Esophagus muscularis mucosa (tissue), 4 donors: ENCODE measurements at places on chromosomes 1 and 21. TPM values are rescaled to one million over a fixed set of nuclear protein-coding genes. Genes with fewer than 3 reads are reported as not detected.
A peak's percentile ranks its signal among the peaks of the same experiment; 100 is the strongest.

GRCh38 chr1:152185544-152186391, 26.7 kb upstream of the RPTN start:
- DNase-seq: no peak
- H3K4me3 ChIP-seq: no peak overlapping the region
- no peaks in the 10 kb centered on the region for H3K27me3 ChIP-seq
- no peak overlapping the region for H3K27ac ChIP-seq
- H3K4me1 ChIP-seq: peaks cover 26% of the 10 kb centered on the region
- no peaks in the 10 kb centered on the region for H3K36me3 ChIP-seq

Gene SPATA45
- not detected for total RNA-seq

DNA sequence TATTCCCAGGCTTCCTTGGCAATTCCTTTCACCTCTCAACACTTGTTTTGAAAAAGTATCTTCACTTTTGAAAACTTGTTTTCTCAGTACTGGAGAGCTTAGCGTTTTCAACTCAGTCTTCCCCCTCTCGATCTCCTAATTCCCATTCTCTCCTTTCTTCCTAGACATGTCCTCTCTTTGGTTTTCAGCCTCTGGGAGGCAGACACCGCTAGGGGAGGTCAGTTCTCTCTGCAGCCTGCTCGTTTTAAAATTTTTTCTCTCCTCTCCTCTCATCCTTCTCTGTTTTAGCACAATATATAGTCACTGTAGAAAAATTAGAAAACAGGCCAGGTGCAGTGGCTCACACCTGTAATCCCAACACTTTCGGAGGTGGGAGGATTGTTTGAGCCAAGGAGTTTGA, 12.6 kb upstream of the RHEX start:
- H3K4me1 ChIP-seq: no peaks in the 10 kb centered on the region
- H3K27me3 ChIP-seq: no peaks in the 10 kb centered on the region
- H3K4me3 ChIP-seq: no peak overlapping the region
- DNase-seq: no peak
- H3K27ac ChIP-seq: no peak overlapping the region

Gene FCMR
- 2.5 TPM for total RNA-seq

DNA sequence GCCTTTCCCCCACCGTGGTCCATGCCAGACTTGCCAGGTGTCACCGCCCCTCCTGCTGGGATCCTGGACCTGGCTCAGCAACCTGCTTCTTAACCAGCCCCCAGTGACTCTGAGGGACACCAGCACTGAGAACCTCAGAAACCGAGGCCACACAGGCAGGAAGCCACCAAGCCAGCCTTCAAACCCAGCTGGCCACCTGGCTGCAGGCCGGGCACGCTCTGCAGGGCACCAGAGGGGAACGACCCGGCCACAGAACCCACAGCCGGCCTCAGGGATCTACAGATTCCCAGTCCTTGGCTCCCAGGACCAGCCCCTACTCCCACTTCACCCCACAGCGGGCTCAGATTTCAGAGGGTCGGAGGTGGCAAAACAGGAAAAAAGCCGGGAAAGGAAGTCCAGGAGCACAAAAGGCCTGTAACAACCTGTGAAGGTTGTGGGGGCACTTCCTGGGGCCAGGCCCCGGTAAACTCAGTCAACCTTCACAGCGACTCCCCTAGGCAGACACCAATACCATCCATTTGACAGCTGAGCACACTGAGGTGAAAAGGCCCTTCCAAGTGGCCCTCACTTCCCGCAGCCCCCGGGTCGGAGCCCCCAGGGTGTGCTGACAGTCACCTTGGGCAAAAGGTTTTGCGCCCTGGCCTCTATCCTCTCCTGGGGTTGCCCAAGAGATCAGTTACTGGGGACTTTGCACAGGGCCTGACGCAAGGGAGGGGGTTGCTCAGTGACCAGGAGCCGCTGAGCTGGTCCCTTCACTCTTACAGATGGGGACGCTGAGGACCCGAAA, 14.1 kb downstream of the RUNX3 start:
- H3K27me3 ChIP-seq: no peaks in the 10 kb centered on the region
- DNase-seq: no peak
- no peaks in the 10 kb centered on the region for H3K36me3 ChIP-seq
- H3K4me3 ChIP-seq: no peak overlapping the region
- no peak overlapping the region for H3K27ac ChIP-seq

- no peak overlapping the region for H3K4me3 ChIP-seq
- no peak for DNase-seq
- H3K36me3 ChIP-seq: no peaks in the 10 kb centered on the region
- no peak overlapping the region for H3K27ac ChIP-seq
- peaks cover 6% of the 10 kb centered on the region for H3K4me1 ChIP-seq
These were observed 70.0 kb downstream of the NTPCR start for GRCh38 chr1:233020426-233020825.

DNA sequence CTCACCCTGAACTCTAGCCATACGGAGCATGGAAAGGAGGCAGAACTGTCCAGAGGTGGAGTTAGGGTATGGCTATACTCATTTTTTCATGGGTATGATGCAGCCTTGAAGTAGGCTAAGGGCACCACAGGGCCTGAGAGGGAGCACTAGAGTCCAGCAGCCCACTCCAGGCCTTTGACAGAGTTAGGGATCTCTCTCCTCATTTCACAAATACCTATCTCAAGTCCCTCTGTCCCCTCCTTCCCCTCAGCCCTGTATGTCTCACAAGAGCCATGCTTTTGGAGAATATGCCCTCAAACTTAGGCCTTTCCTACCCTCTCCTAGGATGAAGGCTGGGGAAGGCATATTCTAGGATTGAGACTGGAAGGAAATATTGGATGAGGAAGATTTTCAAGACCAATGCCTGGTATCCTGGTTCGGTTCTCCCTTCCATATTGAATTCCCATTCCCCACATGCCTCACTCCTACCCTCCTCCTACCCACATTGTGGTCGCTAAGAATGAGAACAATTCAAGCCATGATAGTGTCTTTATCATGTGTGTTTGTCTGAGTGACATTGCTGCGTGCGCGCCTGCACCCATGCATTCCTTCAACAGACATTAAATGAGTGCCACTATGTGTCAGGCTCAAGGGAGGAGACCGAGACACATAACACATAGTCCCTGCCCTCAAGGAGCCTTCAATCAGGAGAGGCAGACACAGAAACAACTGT, 2.6 kb upstream of the NECTIN4 start:
- H3K27ac ChIP-seq: no peak overlapping the region
- DNase-seq: no peak
- H3K36me3 ChIP-seq: no peaks in the 10 kb centered on the region
- no peak overlapping the region for H3K4me3 ChIP-seq
- peaks cover 5% of the 10 kb centered on the region for H3K4me1 ChIP-seq

Gene FAM177B
- total RNA-seq: 0.42 TPM

GRCh38 chr1:171742577-171742922, 685 bp upstream of the VAMP4 start:
- peak overlapping the region; percentile 93 for H3K4me3 ChIP-seq
- peaks cover 37% of the 10 kb centered on the region for H3K4me1 ChIP-seq
- DNase-seq: no peak
- no peaks in the 10 kb centered on the region for H3K27me3 ChIP-seq

GRCh38 chr1:228332797-228333738, 73.6 kb downstream of the TRIM11 start:
- no peaks in the 10 kb centered on the region for H3K27me3 ChIP-seq
- H3K4me3 ChIP-seq: no peak overlapping the region
- no peak overlapping the region for H3K27ac ChIP-seq
- no peaks in the 10 kb centered on the region for H3K36me3 ChIP-seq

- no peaks in the 10 kb centered on the region for H3K4me1 ChIP-seq
- no peak overlapping the region for H3K4me3 ChIP-seq
- DNase-seq: no peak
- no peaks in the 10 kb centered on the region for H3K36me3 ChIP-seq
These were observed 46.3 kb downstream of the CDC14A start for GRCh38 chr1:100398648-100399047.

DNA sequence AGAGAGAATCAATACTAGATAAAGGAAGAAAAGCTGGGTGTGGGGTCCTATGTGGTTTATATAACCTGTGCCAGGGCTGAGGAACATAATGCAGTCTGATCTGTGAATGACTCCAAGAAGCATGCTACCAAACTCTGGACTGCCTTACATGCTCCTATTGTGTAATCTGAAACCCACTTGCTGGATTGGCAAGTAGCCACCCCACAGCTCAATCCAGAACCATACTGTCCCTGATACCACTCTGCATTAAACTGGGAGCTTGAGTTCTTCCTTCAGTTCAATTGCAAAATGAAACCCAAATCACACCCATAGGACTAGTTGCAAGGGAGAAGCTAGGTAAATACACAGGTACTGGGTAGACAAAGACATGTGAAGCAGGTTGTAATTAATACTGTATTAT, 115.4 kb upstream of the NEGR1 start:
- peaks cover 10% of the 10 kb centered on the region for H3K4me1 ChIP-seq
- H3K27me3 ChIP-seq: no peaks in the 10 kb centered on the region
- H3K36me3 ChIP-seq: no peaks in the 10 kb centered on the region
- DNase-seq: no peak
- H3K27ac ChIP-seq: no peak overlapping the region

GRCh38 chr1:89644119-89644814, 11.3 kb downstream of the LRRC8C start:
- H3K36me3 ChIP-seq: no peaks in the 10 kb centered on the region
- no peak overlapping the region for H3K27ac ChIP-seq
- H3K4me3 ChIP-seq: no peak overlapping the region
- H3K27me3 ChIP-seq: no peaks in the 10 kb centered on the region
- peaks cover 8% of the 10 kb centered on the region for H3K4me1 ChIP-seq

Gene EDN2
- total RNA-seq: not detected

Gene TPM3
- total RNA-seq: 75.6 TPM

- H3K4me1 ChIP-seq: no peaks in the 10 kb centered on the region
- H3K4me3 ChIP-seq: no peak overlapping the region
- H3K27me3 ChIP-seq: no peaks in the 10 kb centered on the region
- H3K36me3 ChIP-seq: no peaks in the 10 kb centered on the region
- no peak overlapping the region for H3K27ac ChIP-seq
These were observed 190.3 kb downstream of the C1orf94 start for GRCh38 chr1:34366875-34367624.

GRCh38 chr1:226882631-226883409, 12.4 kb downstream of the PSEN2 start:
- no peak for DNase-seq
- H3K36me3 ChIP-seq: peaks cover 65% of the 10 kb centered on the region
- peak overlapping the region; percentile 37 for H3K27ac ChIP-seq
- no peaks in the 10 kb centered on the region for H3K27me3 ChIP-seq
- H3K4me1 ChIP-seq: peaks cover 17% of the 10 kb centered on the region

GRCh38 chr21:33357177-33357576, 32.4 kb downstream of the IFNAR1 start:
- peaks cover 22% of the 10 kb centered on the region for H3K4me1 ChIP-seq
- DNase-seq: no peak
- peaks cover 56% of the 10 kb centered on the region for H3K36me3 ChIP-seq
- no peak overlapping the region for H3K4me3 ChIP-seq
- no peak overlapping the region for H3K27ac ChIP-seq

Gene LRRIQ3
- 0.17 TPM for total RNA-seq

Gene HDGF
- total RNA-seq: 184 TPM

- DNase-seq: no peak
- H3K4me1 ChIP-seq: peaks cover 41% of the 10 kb centered on the region
- H3K36me3 ChIP-seq: peaks cover 8% of the 10 kb centered on the region
- no peak overlapping the region for H3K4me3 ChIP-seq
- H3K27ac ChIP-seq: peak overlapping the region; percentile 30
These were observed 22.6 kb upstream of the PPP1R15B start for GRCh38 chr1:204434116-204434755.

DNA sequence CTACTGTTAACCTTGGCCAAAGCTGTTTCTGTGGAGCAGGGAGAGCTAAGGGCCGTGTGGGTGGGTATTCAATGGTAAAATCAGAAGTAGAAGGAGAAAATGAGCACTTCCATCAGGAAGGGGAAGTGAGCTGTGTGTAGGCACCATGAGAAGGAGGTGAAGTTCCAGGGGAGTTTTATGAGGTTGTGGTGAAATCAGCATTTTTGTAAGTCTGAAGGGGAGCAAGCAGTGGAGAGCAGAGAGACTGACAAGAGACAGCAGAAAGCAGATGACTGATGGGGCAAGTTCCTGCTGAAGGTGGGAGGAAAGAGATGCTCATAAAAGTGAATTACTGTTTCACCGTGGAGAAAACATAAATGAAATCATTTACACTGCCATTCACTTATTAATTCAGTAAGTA, 2.7 kb upstream of the GPR88 start:
- H3K4me3 ChIP-seq: no peak overlapping the region
- H3K4me1 ChIP-seq: peaks cover 11% of the 10 kb centered on the region
- H3K27ac ChIP-seq: no peak overlapping the region
- H3K27me3 ChIP-seq: peaks cover 4% of the 10 kb centered on the region

- peak overlapping the region; percentile 36 for H3K27ac ChIP-seq
- peaks cover 6% of the 10 kb centered on the region for H3K27me3 ChIP-seq
- DNase-seq: no peak
- peaks cover 6% of the 10 kb centered on the region for H3K36me3 ChIP-seq
These were observed 2.3 kb downstream of the KCNC4 start for GRCh38 chr1:110212169-110213142.

DNA sequence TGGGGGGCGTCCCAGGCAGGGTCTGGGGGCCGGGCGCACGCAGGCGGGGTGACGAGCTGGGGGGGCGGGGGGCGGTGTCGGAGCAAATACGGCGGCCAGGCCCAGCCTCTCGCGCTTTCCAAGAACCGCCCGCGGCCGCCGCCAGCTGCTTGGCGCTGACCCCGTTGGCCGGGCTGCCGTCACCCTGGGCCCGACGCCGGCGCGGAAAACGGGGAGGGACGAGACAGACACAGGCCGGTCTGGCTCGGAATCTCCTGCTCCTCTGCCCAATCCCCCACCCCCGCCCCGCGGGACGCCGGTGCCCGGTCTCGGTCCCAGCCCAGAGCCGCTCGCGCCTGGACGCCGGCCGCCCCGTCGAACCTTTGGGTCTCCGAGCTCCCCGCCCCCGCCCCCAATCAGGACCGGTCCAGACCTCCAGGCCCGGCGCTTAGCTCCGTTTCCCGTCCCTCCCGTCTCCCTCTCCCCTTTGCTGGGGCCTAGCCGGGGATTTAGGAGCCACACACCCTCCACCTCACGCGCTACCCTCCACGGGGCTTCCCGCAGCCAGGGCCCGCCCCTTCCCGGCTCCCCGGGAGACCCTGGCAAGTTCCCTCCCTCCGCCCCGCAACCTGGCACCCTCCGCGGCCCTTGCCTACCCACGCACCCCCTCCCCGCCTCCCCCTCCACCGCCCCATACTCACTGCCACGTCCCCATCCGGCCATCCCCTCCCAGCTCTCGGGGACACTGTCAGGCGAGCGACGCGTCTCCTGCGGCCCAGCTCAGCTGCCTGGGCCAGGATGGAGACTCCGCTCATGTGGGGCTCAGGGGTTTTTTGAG, 800 bp upstream of the MMP23B start:
- peaks cover 26% of the 10 kb centered on the region for H3K4me1 ChIP-seq
- peak overlapping the region; percentile 41 for H3K4me3 ChIP-seq
- no peak for DNase-seq
- peaks cover 23% of the 10 kb centered on the region for H3K27me3 ChIP-seq

- peaks cover 9% of the 10 kb centered on the region for H3K36me3 ChIP-seq
- peak overlapping the region; percentile 55 for H3K4me3 ChIP-seq
- peak overlapping the region; percentile 9 for H3K27ac ChIP-seq
- DNase-seq: no peak
These were observed 866 bp upstream of the FNDC5 start for GRCh38 chr1:32871364-32872191.

Gene LRRN2
- 15.2 TPM for total RNA-seq

GRCh38 chr1:32891241-32891570, 4.9 kb downstream of the HPCA start:
- no peaks in the 10 kb centered on the region for H3K36me3 ChIP-seq
- H3K4me3 ChIP-seq: no peak overlapping the region
- peaks cover 27% of the 10 kb centered on the region for H3K4me1 ChIP-seq
- no peak for DNase-seq
- H3K27ac ChIP-seq: no peak overlapping the region

- H3K27ac ChIP-seq: no peak overlapping the region
- no peaks in the 10 kb centered on the region for H3K4me1 ChIP-seq
- no peaks in the 10 kb centered on the region for H3K27me3 ChIP-seq
- no peak for DNase-seq
- H3K4me3 ChIP-seq: no peak overlapping the region
- no peaks in the 10 kb centered on the region for H3K36me3 ChIP-seq
These were observed 290.8 kb downstream of the LRRC7 start for GRCh38 chr1:69858534-69858933.
